ENCODE measurements at places on chromosomes 2 and 18. TPM values are rescaled to one million over a fixed set of nuclear protein-coding genes. Genes with fewer than 3 reads are reported as not detected.

GRCh38 chr2:23127465-23127864 lies 257.5 kb upstream of the KLHL29 start:
- H3K27me3 ChIP-seq = no peaks in the 10 kb centered on the region
- no peak for DNase-seq
- H3K36me3 ChIP-seq = no peaks in the 10 kb centered on the region
- H3K4me1 ChIP-seq = peaks cover 4% of the 10 kb centered on the region
- H3K4me3 ChIP-seq = no peak overlapping the region

DNA sequence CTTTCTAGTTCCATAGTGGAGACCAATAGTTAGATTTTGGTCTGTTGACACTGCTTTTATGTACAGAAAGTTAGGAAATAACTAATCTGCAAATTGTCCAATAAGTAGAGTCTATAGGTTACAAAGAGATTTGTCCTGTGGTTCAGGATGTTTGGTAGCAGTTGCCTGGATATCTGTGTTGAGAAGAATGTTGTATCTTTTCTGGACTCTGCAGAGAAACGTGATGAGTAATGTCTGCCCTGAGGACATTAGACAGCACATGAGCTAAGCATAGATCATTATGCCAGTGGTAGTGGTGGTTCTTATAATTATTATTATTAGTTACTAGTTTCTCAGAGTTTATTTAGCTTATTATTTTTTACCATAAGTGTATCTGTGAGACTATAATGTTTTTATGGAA lies 65.8 kb downstream of the ANKRD62 start:
- H3K27me3 ChIP-seq = no peaks in the 10 kb centered on the region
- DNase-seq = no peak
- no peak overlapping the region for H3K27ac ChIP-seq

DNA sequence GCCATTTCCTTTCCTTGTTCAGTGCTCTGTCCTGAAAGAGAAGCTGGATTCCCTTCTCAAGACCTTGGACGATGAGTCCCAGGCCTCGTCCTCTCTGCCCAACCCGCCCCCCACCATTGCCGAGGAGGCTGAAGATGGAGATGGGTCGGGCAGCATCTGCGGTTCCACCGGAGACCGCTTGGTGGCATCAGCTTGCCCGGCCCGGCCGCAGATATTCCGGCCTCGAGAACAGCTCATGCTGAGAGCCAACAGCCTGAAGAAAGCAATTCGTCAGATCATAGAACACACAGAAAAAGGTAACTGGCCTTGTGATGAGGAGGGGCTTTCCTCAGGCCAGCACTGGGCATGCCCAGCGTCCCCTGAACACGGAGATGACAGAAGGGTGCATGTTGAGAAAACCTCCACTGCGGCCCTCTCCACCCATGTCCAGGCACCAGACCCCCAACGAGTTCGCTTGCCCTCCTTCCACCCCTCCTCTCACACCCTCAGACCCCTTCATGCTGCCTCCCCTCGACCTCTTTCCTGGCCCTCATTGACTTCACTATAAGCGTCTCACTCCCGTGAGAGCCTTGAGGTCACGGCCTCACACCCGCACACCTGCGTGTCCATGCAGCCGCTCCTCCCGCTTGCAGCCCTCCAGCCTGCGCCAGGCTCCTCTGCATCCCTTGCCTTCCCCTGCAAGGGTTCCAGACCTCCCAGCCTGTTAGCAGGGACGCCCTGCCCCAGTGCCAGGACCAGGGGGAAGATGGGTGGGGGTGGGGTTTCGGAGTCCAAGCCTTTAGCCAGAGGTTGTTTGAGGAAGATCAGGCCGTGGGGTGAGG lies 95.0 kb downstream of the DGKD start:
- no peak overlapping the region for H3K4me3 ChIP-seq
- no peaks in the 10 kb centered on the region for H3K27me3 ChIP-seq
- no peak overlapping the region for H3K27ac ChIP-seq

- H3K4me3 ChIP-seq = no peak overlapping the region
- H3K27me3 ChIP-seq = no peaks in the 10 kb centered on the region
- no peaks in the 10 kb centered on the region for H3K4me1 ChIP-seq
Measured at GRCh38 chr2:134466141-134466540, 212.3 kb downstream of the MGAT5 start.

GRCh38 chr2:172333235-172333977 lies 94.0 kb upstream of the ITGA6 start:
- H3K4me1 ChIP-seq = no peaks in the 10 kb centered on the region
- no peak for DNase-seq
- no peak overlapping the region for H3K4me3 ChIP-seq
- no peak overlapping the region for H3K27ac ChIP-seq
- no peaks in the 10 kb centered on the region for H3K36me3 ChIP-seq
- no peaks in the 10 kb centered on the region for H3K27me3 ChIP-seq

- no peaks in the 10 kb centered on the region for H3K36me3 ChIP-seq
- no peak overlapping the region for H3K27ac ChIP-seq
- no peak overlapping the region for H3K4me3 ChIP-seq
Measured at GRCh38 chr2:43212216-43212835, 14.1 kb downstream of the ZFP36L2 start.

- no peak overlapping the region for H3K27ac ChIP-seq
- H3K27me3 ChIP-seq = no peaks in the 10 kb centered on the region
- no peak for DNase-seq
- peaks cover 9% of the 10 kb centered on the region for H3K4me1 ChIP-seq
- H3K4me3 ChIP-seq = no peak overlapping the region
Measured at GRCh38 chr2:240291337-240292034, 144.0 kb upstream of the GPC1 start.

DNA sequence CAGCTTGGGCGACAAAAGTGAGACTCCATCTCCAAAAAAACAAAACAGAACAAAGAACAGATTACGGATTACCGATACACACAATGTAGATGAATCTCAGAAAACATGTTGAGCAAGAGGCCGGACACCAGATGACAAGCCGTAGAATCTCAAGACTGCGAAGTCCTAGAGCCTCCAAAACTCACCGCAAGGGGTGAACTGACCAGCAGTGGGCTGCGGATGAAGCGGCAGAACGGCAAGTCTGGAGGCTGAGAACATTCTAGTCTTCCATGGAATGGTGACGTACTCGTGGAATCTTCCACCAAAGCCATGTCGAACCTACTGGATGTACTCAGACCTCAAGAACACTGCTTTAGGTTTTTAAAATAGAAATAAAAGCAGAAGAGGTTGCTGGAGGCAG lies 198.8 kb downstream of the NDUFA10 start:
- DNase-seq = no peak
- no peaks in the 10 kb centered on the region for H3K36me3 ChIP-seq
- no peaks in the 10 kb centered on the region for H3K27me3 ChIP-seq
- H3K4me3 ChIP-seq = no peak overlapping the region
- peaks cover 13% of the 10 kb centered on the region for H3K4me1 ChIP-seq
- H3K27ac ChIP-seq = no peak overlapping the region

The SNED1 gene
- total RNA-seq = 0.11 TPM

The FECH gene
- total RNA-seq = 10.9 TPM

The SERPINB4 gene
- not detected for total RNA-seq

Data from neural progenitor cell (in vitro differentiated cells).